ENCODE measurements at places on chromosomes 4 and X.

- DNase-seq, result no peak
Measured at GRCh38 chr4:7584606-7585159, 150.0 kb upstream of the PSAPL1 start.

DNA sequence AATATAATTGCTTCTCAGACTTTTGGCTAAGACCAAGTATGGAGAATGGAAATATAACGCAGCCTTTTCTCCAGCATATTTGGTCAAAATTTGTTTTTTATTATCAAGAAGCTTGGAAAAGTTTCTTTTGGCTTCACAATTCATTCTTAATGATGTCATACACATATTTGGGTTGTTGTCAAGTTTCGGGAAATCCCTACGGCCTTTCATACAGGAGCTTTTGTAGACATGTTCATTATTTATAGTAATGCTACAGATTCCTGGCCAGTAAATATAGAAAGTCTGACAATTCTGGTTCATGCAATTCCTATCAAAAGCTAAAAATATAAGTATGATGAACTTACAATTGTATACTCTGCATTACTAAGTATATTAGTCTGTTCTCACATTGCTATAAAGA, 112.9 kb downstream of the IRF2 start:
- no peak for DNase-seq

GRCh38 chrX:108224218-108224617, 132.6 kb downstream of the ATG4A start:
- DNase-seq, result no peak

- DNase-seq, result no peak
Measured at GRCh38 chr4:186957952-186958555, 234.4 kb upstream of the FAT1 start.

- no peak for DNase-seq
Measured at GRCh38 chr4:4440333-4441061, 53.6 kb downstream of the NSG1 start.

DNA sequence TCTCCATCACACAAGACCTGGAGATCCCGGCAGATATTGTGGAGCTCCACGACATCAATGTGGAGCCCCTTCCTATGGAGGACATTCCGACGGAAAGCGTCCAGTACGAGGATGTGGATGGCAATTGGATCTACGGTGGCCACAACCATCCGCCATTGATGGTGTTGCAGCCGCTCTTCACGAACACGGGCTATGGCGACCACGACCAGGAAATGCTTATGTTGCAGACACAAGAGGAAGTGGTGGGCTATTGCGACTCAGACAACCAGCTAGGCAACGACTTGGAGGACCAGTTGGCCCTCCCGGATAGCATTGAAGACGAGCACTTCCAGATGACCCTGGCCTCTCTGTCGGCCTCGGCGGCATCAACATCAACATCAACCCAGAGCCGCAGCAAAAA, 717 bp downstream of the YY2 start:
- DNase-seq, result no peak

DNA sequence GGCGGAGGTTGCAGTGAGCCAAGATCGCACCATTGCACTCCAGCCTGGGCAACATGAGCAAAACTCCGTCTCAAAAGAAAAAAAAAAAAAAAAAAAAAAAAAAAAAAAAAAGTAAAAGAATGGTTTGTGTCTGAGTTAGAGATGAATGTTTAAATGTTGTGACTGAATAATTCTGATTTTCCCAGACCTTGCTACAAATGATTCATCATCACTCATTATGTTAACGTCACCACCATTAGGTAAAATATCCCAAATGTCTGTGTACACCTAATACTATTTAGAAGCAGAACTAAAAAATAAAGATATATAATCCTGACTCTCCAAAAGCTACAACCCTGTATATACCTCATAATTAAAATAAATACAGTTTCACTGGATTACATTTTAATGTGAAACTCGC, 70.8 kb downstream of the HHIP start:
- no peak for DNase-seq

GRCh38 chr4:112552668-112553067, 36.7 kb upstream of the NEUROG2 start:
- no peak for DNase-seq

GRCh38 chr4:1851575-1852410, 4.2 kb downstream of the LETM1 start:
- no peak for DNase-seq

- DNase-seq, result no peak
Measured at GRCh38 chr4:68369142-68369805, 19.4 kb upstream of the YTHDC1 start.

- DNase-seq, result no peak
Measured at GRCh38 chr4:146976145-146976544, 30.5 kb upstream of the TTC29 start.

- no peak for DNase-seq
Measured at GRCh38 chr4:61201561-61201960, 1.4 kb downstream of the ADGRL3 start.

GRCh38 chr4:14259936-14260335, 632.4 kb upstream of the BOD1L1 start:
- DNase-seq, result no peak

- DNase-seq, result no peak
Measured at GRCh38 chrX:129772796-129773431, 6.8 kb upstream of the SASH3 start.

DNA sequence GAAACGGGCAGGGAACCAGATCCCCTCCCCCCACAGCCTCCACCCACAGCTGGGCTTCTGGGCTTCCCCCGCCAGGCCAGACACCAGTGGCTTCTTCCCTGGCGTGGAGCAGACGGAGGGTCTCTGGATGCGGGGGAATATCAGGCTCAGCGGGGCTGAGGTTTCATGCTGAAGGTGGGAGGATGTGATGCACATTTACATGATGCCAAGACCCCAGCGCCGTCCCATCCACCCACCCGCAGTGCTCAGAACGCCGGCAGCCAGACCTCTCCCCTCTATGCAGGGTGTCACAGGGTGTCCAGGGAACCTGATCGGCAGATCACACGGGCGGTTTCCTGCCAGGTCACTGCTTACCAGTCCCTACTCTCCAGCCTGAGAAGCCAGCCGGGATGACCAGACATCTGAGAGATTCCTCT, 12.8 kb upstream of the TNIP2 start:
- DNase-seq, result no peak

GRCh38 chr4:61336916-61337315, 136.8 kb downstream of the ADGRL3 start:
- no peak for DNase-seq

DNA sequence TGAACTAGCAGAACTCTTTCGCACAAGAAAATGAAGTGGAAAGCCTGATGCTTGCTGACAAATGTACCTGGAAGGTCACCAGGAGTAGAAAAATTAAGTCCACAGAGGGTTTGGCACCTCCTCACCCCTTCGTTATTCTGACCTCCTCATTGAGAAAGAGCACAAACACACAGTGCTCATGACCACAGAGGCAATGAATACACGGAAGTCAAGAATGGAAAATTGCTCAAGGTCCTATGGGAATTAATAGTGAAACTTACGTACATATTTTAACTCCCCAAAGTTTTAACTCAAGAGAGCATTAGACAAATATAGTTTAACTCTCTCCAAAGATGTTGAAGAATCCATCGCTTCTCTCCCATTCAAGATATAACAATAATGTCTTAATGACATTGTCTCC, 83.6 kb upstream of the CAMK2D start:
- no peak for DNase-seq

GRCh38 chr4:147773261-147774184, 41.6 kb downstream of the ARHGAP10 start:
- no peak for DNase-seq

DNA sequence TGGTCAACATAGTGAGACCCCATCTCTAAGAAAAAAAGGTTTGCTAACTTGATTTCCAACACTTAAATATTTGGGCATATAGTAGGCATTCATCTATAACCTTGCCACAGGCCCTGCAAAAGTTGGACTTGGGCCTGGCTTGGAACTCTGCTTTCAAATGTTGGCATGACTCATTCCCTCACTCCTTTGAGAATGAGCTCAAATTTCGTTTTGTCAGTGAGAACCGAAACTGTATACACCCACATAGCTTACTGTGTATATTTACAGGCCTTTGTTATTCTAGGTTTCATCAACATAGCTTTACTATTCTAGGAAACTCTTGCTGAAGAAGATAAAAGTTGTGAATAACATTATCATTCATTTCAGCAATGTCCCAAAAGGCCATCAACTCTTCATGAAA, 88.7 kb upstream of the ELOVL6 start:
- no peak for DNase-seq

DNA sequence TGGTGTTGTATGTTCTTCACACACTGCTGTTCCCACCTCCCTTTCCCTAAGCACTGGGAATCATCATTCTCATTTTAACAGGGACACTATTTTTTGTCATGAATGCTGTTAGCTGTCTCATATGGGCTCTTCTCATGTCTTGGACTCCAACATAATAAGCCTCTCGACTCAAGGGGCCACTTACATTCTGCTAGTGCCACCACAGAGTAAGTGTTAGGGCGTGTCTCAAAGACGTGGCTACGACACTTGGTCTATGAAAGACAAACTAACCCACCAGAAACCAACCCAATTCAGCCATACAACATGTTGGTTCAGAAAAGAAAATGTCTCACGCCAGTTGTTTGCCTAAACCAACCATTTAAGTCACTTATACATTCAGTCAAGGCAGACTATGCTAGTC, 32.2 kb downstream of the SEL1L3 start:
- DNase-seq, result no peak

DNA sequence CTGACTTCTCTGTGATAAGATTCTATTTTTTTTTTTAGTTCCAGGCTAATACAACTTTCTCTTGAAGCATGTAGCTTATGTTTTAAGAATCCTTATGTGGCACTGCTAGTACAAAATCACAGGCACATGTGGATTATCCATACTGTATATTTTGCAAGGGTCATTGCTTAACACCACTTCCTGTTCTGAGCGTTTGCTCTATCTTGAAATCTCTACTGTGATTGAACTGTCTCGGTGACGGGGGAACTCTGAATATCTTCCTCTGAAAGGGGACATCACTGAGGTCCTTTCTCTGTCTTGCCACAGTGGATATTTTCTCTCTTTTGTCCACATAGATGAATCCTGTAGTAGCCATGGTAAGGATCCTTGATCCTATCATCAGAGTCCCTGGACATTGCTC, 2.1 kb upstream of the WFS1 start:
- DNase-seq, result no peak

DNA sequence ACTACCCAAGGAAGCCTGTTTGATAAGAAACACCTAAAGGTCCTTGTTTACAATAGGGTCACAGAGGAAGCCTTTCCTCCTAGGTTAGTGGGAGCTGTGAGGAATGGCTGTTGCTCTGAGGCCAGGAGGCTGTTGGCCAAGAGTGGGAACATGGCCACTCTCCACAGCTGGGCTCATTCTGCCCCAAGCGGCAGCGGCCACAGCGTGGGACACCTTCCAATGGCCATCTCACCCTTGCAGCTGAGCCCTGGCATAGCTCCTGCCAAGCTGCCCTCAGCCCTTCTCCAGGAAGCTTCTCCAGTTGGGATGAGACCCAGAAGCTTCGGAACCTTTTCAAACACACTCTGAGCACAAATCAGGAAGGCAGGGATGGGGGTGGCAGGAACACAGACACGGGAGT, 111.8 kb upstream of the MAP3K15 start:
- DNase-seq, result no peak

DNA sequence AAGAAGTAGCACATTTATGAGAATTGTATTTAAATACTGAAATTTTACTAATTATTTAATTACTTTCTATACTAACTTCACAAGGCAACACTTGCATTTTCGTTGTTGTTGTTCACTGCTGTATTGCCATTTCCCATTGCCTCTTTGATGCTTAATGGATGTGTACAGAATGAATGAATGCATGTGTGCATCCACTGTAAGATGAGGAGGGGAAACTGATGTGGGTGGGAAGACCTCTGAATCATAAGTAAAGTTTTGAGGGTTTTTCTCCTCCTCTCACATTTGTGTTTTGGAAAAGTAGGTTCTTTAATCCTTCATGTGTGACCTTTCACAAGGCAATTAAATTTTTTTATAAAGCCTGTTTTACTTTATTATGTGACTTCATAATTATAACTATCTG, 46.8 kb downstream of the PDLIM5 start:
- no peak for DNase-seq

DNA sequence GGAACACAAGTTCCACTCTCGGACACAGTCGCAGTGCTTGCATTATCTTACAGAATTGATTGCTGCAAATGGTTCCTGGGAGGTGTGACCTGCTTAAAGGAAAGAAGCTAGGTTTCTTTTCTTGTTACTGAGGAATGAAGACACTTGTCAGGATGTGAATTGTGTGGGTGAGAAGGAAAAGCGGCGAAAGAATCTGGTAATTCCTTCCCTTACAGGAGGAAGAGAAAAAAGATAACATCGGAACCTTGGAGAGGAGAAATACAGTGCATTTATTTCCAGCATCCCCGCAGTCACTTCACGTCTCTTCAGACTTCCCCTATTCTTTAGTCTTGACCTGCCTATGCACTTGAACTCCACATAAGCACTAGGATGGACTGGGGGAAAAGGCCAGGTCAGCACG, 389 bp upstream of the CCSER1 start:
- DNase-seq, result no peak

- no peak for DNase-seq
Measured at GRCh38 chr4:178037459-178038214, 595.4 kb upstream of the AGA start.

GRCh38 chr4:85676050-85676425, 201.1 kb downstream of the ARHGAP24 start:
- no peak for DNase-seq

DNA sequence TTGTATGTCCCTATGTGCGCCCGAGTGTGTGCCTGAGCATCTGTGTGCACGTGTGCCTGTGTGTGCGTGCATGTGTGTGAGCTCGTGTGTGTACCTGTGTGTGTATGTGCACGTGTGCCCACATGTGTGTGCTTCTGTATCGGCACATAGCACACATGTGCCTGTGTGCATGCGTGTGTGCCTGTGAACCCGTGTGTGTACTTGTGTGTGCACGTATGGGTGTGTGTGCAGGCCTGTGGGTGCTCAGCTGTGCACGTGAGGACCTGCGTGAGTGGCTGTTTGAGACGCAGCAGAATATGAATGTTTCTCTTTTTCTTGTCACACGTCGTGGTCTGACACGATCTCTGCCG, 4.3 kb downstream of the AKAP17A start:
- no peak for DNase-seq

- no peak for DNase-seq
Measured at GRCh38 chr4:110704748-110705439, 82.0 kb upstream of the PITX2 start.

GRCh38 chr4:137748616-137749015, 216.3 kb upstream of the PCDH18 start:
- no peak for DNase-seq

- no peak for DNase-seq
Measured at GRCh38 chrX:106247162-106247561, 79.1 kb downstream of the PWWP3B start.

- no peak for DNase-seq
Measured at GRCh38 chrX:136262243-136262642, 11.0 kb upstream of the MAP7D3 start.

DNA sequence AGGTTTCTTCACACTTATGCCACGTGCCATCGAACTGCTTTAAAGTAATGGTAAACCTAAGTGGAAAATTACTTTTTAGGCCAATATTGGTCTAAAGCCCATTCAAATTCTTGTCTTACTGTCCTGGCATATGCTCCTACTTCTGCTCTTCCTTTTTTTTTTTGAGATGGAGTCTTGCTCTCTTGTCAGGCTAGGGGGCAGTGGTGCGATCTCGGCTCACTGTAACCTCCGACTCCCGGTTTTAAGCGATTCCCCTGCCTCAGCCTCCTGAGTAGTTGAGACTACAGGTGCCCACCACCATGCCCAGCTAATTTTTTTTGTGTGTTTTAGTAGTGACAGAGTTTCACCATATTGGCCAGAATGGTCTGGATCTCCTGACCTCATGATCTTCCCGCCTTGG, 129.0 kb upstream of the TECRL start:
- DNase-seq, result no peak

Data from stimulated activated naive CD4-positive, alpha-beta T cell (primary cell).